IMR-90 (cell line): ENCODE measurements at places on chromosomes 1 and 21. TPM values are rescaled to one million over a fixed set of nuclear protein-coding genes. Genes with fewer than 3 reads are reported as not detected.

- peak; percentile 68 for DNase-seq
Measured at GRCh38 chr1:244796719-244797406, 38.6 kb upstream of the COX20 start.

DNA sequence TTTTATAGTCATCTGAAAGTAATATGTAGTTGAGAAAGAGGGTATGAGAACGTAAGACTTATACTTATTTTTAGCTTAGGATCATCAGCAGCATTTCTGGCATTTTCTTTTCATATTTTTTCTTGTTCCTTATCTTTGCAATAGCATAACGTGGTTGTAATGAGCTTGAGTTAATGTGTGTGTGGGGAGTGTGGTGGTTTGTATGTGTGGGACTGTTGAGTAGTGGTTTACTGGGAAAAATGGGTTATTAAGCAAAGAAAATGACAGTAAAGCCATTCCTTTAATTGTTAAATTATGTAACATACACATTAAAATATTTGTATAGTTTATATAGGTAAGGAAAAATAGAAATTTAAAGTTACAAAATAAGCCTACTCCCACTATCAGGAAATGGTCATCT lies 15.2 kb downstream of the PIP5K1A start:
- no peak for DNase-seq

Gene TAS1R1
- not detected in 2 replicates for total RNA-seq

GRCh38 chr1:38744452-38745350 lies 114.9 kb downstream of the RRAGC start:
- no peak for DNase-seq

Gene OR6K3
- total RNA-seq = not detected in 2 replicates

Gene RPL11
- total RNA-seq = 452 and 980 TPM in 2 replicates

Gene SIK1
- total RNA-seq = 0.54 and 0.83 TPM in 2 replicates

Gene FAM151A
- total RNA-seq = not detected in 2 replicates

GRCh38 chr21:45333583-45334121 lies 46.0 kb upstream of the POFUT2 start:
- peak; percentile 57 for DNase-seq

GRCh38 chr1:174659823-174660222 lies 212.1 kb downstream of the GPR52 start:
- DNase-seq = peak; percentile 61

Gene MMP23B
- total RNA-seq = 1.1 and 1.4 TPM in 2 replicates

GRCh38 chr1:4276238-4276637 lies 376.2 kb upstream of the C1orf174 start:
- no peak for DNase-seq

- peak; percentile 7 for DNase-seq
Measured at GRCh38 chr1:57132993-57133622, 167.3 kb upstream of the C8B start.

- no peak for DNase-seq
Measured at GRCh38 chr1:156152628-156153027, 757 bp upstream of the SEMA4A start.

Gene TFF2
- total RNA-seq = not detected in 2 replicates

DNA sequence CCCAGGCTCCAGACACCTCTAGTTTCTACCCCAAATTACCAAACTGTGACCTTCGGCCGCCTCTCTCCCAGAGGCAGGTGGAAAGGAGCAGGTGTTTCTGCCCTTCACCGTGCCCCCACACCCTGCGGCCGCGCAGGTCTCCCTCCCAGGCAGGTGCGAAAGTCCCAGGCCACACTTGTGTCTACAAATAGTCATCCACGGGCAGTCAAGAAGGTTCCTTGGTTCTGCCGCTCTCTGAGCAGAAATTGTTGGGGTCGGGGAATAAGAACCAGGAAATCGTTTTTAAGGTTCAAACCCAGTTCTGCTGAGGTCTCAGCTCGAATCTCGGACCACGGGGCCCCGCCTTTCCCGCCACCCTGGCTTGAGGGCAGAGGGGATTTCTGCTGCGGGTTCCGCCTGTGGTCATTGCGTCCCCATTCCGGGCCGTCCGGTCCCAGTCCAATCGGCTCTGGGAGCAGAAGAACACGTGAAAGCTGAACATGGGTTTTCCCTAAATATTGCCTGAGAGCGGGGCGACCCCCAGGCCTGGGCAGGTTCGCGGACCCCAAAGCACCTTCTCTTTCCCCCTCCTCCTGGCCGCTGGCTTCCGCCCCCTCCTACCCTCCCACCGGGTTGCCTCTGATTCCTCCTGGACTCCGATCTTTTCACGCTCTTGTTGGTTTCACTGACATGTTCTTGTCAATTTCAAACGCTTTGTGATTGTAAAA lies 1.2 kb upstream of the ATF3 start:
- no peak for DNase-seq

DNA sequence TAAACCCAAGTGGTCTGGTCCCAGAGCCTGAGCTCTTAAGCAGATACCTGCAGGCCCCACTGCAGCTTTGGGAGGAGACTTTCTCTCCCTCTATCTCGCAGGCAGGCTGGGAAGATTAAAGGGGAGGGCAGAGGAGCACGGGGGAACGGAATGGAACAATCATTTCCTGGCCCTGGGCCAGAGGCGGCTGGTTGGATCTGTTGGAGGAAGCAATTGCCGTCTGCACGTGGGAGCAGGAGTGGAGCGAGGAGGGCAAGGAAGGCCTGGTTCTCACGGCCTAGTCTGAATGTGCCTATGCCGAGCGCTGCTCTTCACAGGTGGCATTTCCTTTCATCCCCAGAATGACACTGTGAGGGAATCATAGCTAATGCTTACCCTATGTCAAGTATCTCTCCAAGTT lies 23.7 kb downstream of the NKAIN1 start:
- peak; percentile 17 for DNase-seq
